Hematopoietic multipotent progenitor cell (in vitro differentiated cells): ENCODE measurements at places on chromosomes 6 and 20. TPM values are rescaled to one million over a fixed set of nuclear protein-coding genes. Genes with fewer than 3 reads are reported as not detected.

TNFRSF21 gene
- 12.9 TPM for total RNA-seq

GRCh38 chr6:13422681-13423221, 64.6 kb downstream of the GFOD1 start:
- DNase-seq = no peak

DNA sequence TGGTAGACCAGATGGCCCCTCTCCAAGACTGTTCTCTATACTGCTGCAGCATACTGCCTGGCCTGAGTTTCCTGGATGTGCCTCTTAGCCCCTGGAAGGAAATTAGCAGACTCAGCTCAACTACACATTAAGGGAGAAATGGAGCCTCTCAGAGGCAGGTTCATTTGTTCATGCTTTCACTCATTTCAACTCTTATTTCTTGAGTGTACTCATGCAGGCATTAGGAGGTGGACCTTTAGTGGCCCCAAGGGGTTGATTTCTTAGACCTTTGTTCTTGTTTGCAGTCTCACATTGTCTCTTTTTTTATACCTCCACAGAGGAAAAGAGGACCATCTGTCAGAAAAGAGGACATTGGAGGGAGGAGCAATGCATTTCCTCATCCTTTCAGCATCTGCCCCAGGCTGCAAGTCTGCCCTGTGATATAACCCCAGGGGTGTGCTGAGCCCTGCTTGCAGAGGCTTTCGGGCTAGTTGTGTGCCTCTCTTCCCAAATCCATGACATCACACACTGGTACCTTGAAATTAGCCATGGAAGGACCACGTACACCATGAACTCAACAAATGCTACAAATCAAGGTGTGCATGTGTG, 456.2 kb downstream of the CD83 start:
- no peak for DNase-seq

OPRL1 gene
- total RNA-seq = 10.5 TPM

ALDH8A1 gene
- 0.27 TPM for total RNA-seq

GRCh38 chr6:42564506-42564825, 637 bp downstream of the UBR2 start:
- DNase-seq = no peak

TGM3 gene
- not detected for total RNA-seq

DNA sequence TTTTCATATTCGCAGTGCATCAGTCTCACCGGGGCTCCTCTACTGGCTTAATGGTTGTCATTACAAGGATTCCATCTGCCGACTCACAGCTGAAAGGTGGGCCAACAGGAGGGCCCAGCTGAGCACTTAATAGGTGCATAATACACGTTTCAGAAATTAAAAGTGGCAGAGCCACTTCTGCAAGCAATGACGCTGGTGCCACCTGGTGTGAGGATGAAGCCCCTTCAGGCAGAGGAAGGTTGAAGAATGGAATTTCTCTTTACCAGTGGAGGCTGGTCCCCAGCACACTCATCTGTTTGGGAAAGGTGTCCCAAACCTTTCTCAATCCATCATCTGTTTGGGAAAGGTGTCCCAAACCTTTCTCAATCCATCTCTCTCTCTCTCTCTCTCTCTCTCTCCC, 8.2 kb upstream of the STMND1 start:
- DNase-seq = no peak

PSORS1C1 gene
- total RNA-seq = 0.27 TPM

ROMO1 gene
- 146 TPM for total RNA-seq

LBP gene
- total RNA-seq = not detected

DNA sequence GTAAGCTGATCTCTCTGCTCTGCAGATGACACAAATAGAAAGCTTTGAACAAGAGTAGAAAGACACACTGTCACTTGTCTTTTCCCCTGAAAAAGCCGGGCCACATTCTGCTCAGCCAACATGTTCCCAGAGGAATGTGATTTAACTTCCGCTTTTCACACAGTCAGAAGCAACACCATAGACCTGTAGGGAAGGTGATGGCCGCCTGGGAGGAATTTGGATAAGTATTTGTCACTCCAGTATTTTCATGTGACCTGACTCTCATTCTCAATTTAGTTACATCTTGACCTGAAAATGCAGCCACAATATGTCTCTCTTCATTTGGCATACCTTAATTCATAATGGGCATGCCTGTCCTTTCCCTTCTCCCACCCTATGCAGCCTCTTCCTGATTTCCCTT, 2.0 kb upstream of the GRM1 start:
- no peak for DNase-seq

VSX1 gene
- total RNA-seq = not detected

DNA sequence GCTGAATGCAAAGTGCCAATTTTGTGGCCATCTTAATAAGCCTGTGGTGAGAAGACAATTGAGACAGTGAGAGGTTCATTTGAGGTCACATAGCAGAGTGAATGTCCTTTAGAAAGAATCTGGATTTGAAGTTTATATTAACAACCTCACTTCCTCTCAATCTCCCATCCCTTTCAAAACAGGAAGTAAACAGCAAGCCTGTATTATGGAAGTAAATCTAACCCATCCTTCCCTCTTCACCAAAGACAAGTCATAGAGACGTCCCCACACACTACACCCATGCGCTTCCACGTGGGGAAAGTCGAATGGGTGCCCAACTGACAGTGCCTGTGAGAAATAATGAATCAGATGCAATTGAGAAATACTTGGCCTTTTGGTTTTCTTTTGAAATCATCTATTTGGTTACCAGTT, 28.8 kb upstream of the CCND3 start:
- DNase-seq = no peak

CEP57L1 gene
- 14.8 TPM for total RNA-seq

TSHZ2 gene
- total RNA-seq = under 0.01 TPM

GRCh38 chr6:129744201-129744879, 34.4 kb upstream of the ARHGAP18 start:
- DNase-seq = no peak

TBX18 gene
- under 0.01 TPM for total RNA-seq

DNA sequence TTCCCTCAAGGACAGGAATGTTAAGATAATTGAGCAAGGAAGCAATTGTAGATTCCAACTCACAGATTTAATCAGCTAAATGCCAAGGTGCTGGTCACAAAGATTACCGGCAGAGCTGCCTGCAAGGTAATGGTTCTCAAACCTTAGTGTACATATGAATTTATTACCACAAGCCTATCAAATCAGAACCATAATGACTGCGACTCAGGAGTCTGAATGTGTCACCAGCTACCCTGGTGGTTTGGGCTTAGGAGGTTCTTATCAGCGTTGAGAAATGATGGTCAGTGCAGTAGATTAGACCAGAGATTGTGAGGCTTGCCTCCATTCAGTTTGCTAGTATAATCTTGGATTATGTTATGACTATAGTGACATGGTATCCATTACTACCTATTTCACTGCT, 78.9 kb downstream of the MTFR2 start:
- DNase-seq = no peak

- DNase-seq = no peak
Measured at GRCh38 chr6:3857468-3858456, 8.6 kb downstream of the FAM50B start.

GRCh38 chr6:98156580-98156979, 677.8 kb upstream of the POU3F2 start:
- DNase-seq = no peak

DNA sequence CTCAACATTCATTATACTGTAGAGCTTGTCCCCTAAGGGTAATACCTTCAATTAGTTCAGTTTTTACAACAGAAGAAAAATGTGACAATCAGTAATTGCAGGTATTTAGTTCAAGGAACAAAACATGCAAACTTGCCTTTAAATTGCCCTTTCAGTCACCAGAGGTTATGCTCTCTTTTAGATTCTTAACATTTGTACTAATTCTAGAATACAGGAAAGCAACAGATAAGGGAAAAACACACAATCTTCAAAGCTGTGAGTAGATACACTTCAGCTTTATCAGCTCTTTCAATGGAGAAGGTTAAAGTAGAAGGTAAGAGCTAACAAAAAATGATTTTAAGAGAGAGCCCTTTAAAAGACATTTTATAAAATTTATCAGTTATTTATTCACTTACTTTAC, 173.1 kb downstream of the HS3ST5 start:
- no peak for DNase-seq

PSMB8 gene
- 159 TPM for total RNA-seq

SF3B5 gene
- total RNA-seq = 235 TPM

GRCh38 chr20:52684176-52684575, 288.0 kb upstream of the TSHZ2 start:
- no peak for DNase-seq

- DNase-seq = no peak
Measured at GRCh38 chr6:120378582-120379220, 955.6 kb downstream of the TBC1D32 start.

CALHM4 gene
- not detected for total RNA-seq

CTNNBL1 gene
- 51.2 TPM for total RNA-seq

DNA sequence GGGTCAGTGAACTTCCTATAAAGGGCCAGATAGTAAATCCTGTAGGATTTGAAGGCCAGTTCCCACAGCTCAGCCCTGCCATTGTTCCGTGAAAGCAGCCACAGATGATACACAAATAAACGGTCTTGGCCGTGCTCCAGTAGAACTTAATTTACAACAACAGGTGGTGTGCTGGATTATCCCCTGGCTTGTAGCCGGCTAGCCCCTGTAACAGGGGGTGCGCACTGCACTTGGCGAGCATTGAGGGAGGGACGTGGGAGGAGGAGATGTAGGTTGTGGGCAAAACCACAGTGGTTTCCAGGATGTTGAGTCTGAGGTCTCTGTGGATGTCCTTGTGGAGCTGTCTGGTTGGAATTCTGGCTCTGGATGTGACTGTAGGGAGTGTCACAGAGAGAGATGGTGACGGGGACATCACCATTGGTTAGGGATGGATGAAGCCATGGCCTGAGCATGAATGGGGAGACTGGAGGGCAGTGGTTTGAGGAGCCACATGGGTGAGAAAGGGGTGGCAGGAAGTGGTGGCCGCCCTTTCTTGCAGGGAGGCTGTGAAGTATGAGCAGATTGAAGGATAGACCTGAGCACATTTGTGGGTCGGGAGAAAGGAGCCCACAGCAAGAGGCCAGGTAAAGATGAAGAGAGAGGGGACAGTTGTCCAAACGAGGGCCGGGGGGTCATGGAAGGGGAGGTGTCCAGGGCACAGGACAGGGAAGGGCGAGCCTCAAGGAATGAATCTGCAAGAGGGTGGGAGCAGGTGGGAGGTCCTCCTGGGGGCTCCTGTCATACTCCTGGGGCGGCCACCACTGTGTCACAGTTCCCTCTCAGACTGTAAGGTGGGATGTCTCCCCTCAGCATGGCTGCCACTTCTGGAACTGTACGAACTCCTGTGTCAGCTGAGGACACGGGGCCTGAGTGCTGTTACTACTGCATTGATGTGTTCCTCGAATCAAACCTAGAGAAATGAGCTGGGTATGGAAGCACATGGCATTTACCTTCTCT, 53.6 kb downstream of the CDH26 start:
- no peak for DNase-seq

- DNase-seq = no peak
Measured at GRCh38 chr20:52429029-52429428, 237.4 kb upstream of the ZFP64 start.

- no peak for DNase-seq
Measured at GRCh38 chr6:75183099-75183541, 22.7 kb downstream of the COL12A1 start.

DNA sequence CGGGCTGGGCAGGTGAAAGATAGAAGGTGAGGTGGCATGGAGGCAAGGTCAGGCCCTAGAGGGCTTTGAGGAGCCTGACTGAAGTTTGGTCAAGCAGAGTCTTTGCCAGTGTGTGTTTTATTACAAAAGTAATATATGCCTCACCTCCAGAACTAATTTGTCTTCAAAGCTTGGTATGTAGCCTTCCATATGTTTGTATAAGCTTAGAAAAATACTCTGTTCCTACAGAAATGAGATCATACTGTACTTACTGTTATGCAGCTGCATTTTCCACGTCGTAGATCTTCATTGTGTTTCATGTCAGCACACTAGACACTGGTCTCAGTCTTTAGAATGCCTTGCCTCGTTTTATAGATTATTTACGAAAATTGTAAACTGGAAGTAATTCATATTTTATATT, 61.8 kb downstream of the ANKS1A start:
- no peak for DNase-seq

C6orf163 gene
- 0.81 TPM for total RNA-seq

DNA sequence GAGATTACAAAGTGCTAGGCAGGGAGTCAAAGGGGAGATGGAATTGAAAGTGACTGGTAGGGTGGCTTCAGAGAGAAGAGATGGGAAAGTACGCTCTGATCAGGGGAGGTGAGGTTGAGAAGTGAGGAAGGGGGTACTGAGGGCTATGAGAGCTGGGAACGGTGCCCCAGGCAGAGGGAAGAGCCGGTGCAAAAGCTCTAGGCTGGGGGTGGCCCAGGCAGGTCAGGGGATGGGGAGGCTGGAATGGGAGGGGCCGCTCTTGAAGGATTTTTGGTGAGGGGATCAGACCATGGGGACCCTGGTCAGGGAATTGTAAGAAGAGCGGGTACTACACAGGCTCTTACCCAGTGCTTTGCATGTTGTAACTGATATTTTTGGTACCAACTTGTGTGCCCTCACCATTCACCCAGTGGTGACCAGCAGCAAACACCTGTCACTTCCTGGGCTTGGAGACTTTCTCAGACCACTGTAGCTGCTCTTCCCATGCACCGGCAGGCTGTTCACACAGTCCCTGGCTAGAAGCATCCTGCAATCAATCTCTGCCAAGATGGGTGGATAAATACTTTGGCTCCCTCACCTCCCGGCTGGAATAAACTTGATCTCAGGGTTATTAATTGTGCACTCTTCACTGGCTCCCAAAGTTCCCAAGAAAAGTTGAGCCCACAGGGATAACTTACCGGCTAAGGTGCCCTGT, 24.0 kb downstream of the PCK1 start:
- DNase-seq = no peak

ULBP3 gene
- total RNA-seq = 2.7 TPM

ZBP1 gene
- 0.54 TPM for total RNA-seq

GRCh38 chr6:169559592-169559991, 142.2 kb downstream of the WDR27 start:
- DNase-seq = no peak

DNA sequence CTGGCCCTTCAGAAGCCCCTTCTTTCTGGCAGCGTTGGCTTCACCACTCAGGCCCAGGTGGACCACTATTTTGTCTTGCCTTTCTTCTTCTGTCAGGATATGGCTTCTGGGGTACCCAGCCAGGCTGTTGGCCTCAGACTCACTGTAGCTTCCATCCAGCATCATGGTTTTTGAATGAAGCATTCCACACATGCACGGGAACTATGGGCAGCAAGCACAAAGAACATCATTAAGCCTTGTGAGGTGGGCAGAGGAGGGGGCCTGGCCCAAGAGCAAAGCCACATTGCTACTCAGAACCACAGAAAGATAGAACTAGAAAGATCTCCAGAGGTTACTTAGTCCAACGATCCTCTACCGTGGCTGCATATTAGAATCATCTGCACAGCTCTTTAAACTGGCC, 40.6 kb upstream of the GABRR1 start:
- no peak for DNase-seq

AKAP12 gene
- 0.27 TPM for total RNA-seq

WFDC12 gene
- total RNA-seq = not detected
